Heart left ventricle (tissue), 16 donors: ENCODE measurements at places on chromosomes 1 and 21. TPM values are rescaled to one million over a fixed set of nuclear protein-coding genes. Genes with fewer than 3 reads are reported as not detected.

The KLHDC8A gene
- 0.30 TPM for polyA plus RNA-seq

DNA sequence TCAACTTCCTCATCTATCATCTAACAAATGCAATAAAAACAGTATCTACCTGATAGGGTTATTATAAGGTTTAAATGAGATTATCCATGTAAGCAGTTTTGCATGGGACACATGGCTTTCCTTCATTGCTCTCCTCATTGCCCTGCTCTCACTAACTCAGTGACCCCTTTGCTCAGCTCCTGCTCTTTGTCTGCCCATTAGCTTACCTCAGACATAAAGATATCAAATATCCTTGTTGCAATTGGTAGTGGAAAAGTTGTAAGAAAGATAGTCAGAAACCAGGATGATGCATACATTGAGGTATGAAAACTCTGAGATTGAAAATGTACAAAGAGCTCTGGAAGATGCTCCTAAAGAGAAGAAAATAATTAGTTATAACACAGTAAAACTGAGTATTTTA is 89.8 kb downstream of the EVI5 start:
- no peaks in the 10 kb centered on the region for H3K27me3 ChIP-seq
- H3K36me3 ChIP-seq, result peaks cover 15% of the 10 kb centered on the region
- no peak for DNase-seq
- H3K4me3 ChIP-seq, result no peak overlapping the region
- H3K4me1 ChIP-seq, result no peaks in the 10 kb centered on the region

The NBPF8 gene
- polyA plus RNA-seq, result 2.3 TPM

- no peaks in the 10 kb centered on the region for H3K36me3 ChIP-seq
- no peaks in the 10 kb centered on the region for H3K4me1 ChIP-seq
- H3K4me3 ChIP-seq, result no peak overlapping the region
- no peaks in the 10 kb centered on the region for H3K27me3 ChIP-seq
- H3K27ac ChIP-seq, result no peak overlapping the region
- DNase-seq, result no peak
Observed at GRCh38 chr1:84642774-84643173, 47.5 kb downstream of the SSX2IP start.
